ENCODE measurements at places on chromosomes 2 and 18.

GRCh38 chr2:84942964-84943421, 28.0 kb upstream of the KCMF1 start:
- no peak for DNase-seq

DNA sequence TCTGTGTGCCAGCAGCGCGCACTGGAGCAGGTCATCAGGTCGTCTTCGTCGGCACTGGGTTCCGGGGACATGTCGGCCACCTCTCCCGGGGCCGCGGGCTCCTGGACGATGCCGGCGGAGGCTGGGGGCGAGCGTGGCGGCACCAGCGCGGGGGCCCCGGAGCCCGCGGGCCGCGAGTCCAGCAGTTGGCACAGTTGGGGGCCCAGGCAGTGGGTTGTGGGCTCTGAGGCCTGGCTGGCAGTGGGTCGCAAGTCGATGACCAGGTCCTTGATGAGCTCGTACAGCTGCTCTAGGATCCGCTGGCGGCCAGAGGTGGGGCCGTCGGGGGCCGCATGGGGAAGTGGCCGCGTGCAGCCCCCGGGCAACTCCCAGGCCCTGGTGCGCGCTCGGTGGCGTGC, 300.5 kb downstream of the CCDC74A start:
- DNase-seq = no peak

GRCh38 chr2:232843834-232844233, 26.2 kb upstream of the SNORC start:
- no peak for DNase-seq

GRCh38 chr18:73639788-73640187, 507.8 kb downstream of the FBXO15 start:
- no peak for DNase-seq

DNA sequence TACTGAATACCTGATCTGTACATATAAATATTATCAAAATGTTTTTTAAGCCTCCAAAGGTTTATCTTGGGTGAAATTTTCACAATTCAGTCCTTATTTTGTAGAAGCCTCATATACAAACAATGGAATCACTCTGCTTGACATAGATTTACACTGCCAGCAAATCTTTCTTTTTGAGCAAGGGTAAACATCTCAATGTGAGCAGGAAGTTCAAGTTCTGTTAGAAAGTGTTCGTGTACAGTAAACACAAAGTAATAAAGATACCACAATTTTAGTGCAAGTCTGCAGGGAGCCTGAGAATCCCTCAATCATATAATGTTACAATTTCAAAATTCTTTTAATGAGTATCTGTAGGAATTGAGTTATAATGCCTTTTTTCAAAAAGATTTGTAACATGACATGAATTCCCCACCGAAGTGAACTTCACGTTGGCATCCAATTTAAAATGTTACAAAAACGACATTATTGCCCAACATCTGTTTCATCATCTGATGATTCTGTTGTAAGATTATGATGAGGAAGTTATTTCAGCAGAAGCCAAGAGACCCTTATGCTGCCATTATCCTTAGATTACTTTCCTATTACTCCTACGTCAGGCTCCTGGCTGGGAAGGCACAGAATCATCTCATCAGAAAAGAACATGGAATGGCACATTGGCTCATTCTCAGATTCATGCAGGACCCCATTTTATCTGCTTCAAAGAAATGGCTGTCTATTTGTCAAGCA, 283.9 kb upstream of the ACVR2A start:
- no peak for DNase-seq

DNA sequence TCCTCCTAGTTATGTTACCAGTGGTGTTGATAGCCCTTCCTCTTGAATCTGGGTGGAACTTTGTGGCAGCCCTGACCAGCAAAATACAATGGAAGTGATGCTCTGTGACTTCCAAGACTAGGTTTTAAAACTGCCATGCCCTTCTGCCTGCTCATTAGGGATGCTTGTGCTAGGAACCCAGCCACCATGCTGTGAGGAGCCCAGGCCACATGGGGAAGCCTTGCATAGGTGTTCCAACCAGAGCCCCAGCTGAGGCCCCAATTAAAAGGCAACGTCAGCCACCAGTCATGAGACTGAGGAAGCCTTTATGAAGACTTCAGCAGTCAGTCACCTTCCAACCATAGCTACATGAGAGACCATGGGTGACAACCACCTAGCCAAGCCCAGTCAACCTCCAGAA, 14.0 kb upstream of the MAPRE2 start:
- DNase-seq = no peak

DNA sequence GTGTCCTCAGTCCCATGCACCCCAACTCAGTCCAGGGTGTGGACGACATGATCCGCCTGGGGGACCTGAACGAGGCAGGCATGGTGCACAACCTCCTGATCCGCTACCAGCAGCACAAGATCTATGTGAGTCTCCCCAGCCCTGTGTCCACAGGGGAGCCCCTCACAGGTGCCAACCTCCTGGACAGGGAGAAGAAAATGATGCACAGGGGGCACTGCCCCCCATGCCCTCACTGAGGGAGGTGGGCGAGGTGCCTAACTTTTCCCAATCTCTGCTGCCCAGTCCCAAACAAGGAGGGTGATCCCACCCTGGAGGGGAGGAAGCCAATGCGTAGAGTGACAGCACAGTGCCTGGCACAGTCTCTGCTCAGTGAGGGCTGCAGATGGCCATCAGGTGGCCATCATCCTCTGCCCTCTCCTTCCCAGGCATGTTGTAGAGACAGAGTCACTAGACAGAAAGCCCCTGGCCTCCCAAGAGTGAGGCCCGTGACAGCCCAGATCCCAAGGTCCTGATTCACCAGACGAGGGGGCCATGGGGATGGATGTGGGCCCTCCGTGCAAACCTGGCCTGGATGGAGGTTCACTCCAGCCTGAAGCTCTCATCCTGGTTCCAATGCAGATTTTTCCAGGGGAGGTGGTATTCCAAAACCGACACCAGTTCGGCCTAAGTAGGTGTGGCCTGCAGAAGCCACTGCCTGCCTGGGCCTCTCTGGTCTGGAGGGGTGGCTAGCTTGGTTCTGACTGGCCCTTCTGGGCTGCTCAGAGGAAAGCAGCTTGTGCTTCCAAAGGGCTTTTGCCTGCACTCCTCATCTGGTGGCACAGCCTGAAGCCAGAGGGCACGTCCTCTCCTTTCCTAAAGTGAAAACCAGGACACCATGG, 30.0 kb downstream of the MYO7B start:
- no peak for DNase-seq

DNA sequence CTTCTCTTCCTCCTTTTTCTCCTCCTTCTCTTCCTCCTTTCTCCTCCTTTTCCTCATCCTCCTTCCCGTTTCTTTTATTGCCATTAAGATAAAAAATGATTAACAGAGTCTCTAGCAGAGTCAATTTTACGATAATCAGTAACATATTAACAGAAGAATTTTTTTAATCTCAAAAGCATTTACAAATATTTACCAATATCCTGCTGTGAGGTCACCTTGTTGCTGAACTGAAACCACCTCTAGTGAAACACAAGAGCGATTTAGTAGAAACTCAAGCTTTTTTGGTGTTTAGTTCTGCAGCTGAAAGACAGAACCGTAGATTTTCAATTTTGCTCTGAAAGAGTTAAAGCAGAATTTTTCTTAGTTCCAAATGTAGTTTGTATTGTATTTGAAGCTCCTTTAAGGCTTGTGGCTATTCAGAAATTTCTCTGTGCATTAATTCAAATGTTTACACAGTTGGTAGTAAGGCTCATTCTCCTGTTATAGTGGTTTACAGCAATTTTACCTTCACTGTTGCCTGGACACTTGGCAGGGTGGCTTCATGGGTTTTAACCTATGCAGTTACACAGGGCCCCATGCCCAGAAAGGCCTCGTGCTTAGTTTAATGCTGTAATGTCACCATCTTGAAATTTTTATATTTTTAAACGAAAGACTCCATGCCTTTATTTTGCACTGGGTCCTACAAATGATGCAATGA, 1106.6 kb upstream of the FAM98A start:
- no peak for DNase-seq

- DNase-seq = no peak
Observed at GRCh38 chr2:36710858-36711515, 14.5 kb downstream of the VIT start.

DNA sequence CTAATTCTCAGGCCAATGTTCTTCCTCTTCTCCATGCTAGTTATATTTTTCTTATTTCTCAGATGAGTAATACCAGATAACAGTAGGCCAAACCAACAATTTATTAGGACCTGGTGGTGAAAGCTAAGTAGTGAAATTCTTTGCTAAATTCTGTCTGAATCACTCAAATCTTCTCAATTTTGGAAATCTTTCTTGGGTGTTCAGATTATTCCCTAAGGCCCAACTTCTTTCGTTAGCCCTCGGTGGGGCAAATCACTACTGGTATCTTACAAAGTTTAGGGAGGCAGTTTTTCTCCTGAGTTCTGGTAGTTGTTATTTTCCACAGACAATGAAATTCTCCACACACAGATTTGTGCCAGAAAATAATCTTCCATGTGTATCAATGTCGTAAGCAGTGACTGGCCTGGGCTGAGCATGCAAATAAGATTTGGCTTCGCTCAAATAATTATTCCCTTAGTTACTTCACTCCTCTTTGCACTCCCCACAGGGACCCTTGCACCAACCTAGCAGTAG, 443.5 kb upstream of the SLC14A2 start:
- no peak for DNase-seq

DNA sequence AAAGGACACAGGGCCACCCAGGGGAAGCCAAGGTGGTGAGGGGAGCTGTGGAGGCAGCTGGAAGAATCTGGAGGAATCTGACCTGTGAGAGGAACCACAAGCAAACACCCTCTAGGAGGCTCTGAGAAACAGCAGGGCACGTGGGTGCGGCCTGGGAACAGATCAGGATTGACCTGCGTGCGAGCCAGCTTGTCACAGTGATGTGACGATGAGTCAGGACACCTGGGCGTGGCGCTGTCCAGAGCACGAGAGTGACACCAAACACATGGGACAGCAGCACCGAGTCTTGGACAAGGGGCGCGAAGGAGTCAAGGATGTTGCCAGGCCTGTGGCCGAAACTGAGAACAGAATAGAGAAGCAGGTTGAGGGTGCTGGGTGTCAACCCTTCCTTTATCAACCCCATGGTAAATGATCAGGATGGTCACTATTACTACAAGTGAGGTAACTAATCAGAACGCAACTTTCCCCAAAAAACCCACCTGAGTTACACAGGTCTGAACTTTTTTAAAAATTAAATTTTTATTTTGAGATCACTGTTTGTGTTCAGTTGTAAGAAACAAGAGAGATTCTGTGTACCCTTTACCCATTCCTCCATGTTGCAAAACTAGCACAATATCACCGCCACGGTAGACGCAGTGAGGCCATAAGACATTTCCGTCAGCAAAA, 637 bp upstream of the SFT2D3 start:
- peak; percentile 86 for DNase-seq

DNA sequence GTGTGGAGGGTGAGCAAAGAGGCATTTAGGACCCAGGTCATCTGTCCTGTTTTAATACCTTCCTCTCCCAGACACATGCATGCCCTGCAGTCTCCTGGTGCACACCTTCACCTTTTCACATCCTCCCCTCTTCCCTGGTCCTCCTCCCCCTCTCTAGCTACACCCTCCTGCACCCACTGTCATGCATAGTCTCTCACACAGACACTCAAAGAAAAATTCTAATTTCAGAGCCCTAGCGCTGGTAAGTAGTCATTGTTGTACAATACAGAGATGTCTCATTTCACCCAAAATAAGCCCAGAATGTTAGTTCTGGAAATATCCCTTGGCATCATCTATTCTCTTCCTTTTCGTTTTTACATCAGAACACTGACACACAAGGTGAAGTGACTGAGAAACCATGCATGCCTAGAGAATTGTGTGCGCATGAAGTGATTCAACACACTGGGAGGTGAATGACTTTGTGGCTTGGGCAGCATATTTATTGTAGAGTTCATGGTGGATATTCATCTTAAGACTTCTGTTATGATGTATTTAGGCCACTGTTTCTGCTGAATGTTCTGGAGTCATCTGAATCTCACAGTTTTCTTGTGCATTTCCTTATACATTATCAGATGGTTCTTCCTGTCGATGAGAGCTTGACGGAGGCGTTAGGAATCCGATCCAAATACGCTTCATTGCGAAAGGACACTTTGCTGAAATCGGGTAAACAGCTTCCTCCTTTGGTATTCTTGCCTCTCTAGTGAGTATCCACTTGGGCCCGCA, 69.9 kb downstream of the COA5 start:
- no peak for DNase-seq

DNA sequence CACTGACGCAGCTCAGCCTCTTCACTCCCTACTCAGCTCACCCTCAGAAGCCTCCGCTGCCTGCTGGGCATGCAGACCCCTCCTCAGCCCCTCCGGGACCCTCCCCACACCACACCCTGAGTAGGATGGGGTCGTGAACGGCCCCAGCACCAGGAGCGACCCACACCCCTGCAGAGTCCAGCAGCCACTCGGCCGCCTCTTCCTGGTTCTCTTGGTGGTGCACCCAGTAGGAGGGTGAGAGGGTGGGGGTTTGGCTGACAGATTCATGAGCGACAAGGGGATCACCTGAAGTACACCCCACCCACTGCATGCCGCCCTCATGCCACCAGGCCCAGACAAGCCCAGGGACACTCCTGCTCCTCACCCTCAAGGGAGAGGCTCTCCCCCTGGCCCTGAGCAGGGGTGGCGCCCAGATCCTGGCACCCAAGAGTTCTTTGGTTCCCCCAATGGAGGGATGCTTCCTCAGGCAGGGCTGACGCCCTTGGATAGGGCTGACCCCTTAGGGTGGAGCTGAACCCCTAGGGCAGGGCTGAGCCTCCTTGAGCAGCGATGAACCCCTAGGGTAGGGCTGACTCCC, 76.6 kb upstream of the GPC1 start:
- no peak for DNase-seq

GRCh38 chr18:2971741-2972552, 41.0 kb downstream of the LPIN2 start:
- DNase-seq = peak; percentile 56

- DNase-seq = no peak
Observed at GRCh38 chr2:86045541-86045940, 60.1 kb downstream of the POLR1A start.

GRCh38 chr2:29010946-29011345, 29.8 kb downstream of the TOGARAM2 start:
- DNase-seq = no peak

- DNase-seq = no peak
Observed at GRCh38 chr2:173141666-173142065, 66.0 kb downstream of the MAP3K20 start.

GRCh38 chr2:9795071-9795470, 48.2 kb upstream of the TAF1B start:
- DNase-seq = no peak

DNA sequence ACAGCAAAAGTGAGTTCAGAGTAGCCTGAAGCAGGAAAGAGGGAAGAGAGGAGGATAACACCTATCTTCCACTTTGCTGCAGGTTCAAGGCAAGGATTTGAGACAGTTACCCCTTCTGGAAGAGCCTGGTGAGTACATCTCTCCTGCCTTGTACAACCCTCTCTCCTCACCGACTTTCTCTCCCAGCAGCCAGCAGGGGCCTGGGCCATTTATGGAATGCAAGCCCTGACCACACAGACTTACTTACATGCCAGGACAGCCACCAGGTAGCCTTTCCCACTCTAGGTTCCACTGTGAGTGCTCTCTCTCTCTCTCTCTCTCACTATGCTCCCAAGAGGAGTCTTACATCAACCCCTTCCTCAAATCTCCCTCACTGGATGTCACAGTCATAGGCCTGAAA, 57.0 kb downstream of the BCL11A start:
- no peak for DNase-seq
